ENCODE measurements at places on chromosomes 3 and 15.

- DNase-seq, result no peak
These were observed 332.8 kb downstream of the ULK4 start for GRCh38 chr3:41629072-41629471.

DNA sequence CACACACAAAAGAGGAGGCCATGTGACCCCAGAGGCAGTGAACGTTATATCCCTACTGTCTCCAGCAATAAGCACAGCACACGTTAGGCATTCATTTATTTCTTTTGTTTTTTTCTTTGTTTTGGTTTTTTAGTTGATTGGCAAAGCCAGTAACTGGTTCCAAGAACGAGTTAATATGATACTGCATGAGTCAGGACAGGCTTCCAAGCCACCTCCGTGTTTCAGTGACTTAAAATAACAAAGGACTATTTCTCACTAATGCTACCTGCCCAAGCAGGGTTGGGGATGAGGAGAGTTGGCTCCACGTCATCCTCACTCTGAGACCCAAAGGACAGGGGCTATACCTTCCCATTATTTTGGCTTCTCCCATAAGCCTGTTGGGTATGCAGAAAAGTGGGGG, 130.5 kb downstream of the ST8SIA2 start:
- DNase-seq, result no peak

- DNase-seq, result peak; percentile 61
These were observed 3.7 kb downstream of the ISL2 start for GRCh38 chr15:76340198-76340802.

DNA sequence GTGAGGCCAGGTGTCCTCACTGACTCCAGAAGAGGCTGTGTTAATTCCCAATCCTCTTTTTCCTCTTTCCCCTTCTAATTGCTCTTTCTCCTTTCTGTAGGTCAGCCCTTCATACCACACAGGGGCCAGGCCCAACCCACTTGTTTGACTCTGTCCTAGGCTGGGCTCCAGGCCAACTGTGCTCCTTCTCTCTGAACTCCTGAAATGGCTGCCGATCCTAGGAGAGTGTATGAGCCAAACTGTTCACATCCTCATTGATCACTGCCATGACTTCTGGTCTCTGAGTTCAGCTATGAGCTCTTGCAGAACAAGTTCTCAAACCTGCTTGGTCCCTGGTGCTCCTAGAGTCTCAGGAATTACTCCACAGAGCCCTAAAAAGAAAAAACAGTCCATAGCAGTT, 145.1 kb downstream of the VGLL4 start:
- DNase-seq, result no peak

- no peak for DNase-seq
These were observed 230.9 kb downstream of the XXYLT1 start for GRCh38 chr3:195040094-195040493.

DNA sequence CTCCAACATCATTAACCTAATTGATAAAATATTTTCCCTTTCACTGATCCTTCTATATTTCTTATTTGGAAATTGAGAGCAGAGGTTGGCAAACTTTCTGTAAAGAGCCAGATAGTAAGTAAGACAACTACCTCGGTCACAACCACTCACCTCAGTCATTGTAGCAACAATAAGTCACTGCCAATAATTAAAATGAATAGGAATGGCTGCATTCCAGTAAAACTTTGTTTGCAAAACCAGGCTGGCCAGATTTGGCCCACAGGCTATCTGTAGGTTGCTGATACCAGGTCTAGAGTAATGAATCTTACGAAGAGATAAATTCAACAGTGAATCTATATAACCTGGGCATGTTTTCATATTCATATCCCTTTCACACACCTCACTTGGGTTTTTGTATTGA, 316.2 kb upstream of the TBC1D5 start:
- DNase-seq, result no peak

- DNase-seq, result no peak
These were observed 3.7 kb downstream of the DLL4 start for GRCh38 chr15:40932649-40933516.

DNA sequence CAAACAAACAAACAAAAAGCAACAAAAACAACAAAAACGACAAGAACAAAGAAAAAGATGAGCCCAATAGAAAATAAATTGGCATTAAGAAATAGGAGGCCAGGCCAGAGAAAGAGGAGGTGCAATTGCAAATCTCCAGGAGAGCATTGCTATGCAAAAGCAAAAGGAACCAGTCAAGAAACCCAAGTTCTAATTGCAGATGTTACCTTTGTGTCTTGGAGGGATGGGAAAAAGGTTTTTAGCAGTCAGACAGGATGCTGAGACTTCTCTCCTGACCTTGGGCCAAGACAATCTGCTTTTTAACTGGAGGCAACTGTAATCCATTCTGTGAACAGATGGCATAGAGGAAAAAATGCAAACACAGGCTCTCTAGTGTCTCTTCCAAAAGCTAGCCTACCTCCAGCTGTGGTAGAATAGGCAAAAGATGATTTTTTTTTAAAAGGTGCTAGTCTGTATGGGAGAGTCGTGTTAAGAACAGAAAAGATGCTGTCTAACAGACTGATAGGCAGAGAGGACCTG, 56.4 kb downstream of the LSAMP start:
- no peak for DNase-seq

- DNase-seq, result peak; percentile 10
These were observed 371.6 kb upstream of the ZNF385D start for GRCh38 chr3:22122567-22122966.

GRCh38 chr3:100517276-100517675, 24.9 kb downstream of the TMEM45A start:
- no peak for DNase-seq

- DNase-seq, result no peak
These were observed 283.1 kb downstream of the GABRG3 start for GRCh38 chr15:27254055-27254454.

GRCh38 chr15:93527374-93528050, 438.5 kb upstream of the RGMA start:
- no peak for DNase-seq

GRCh38 chr3:41369838-41370237, 170.5 kb downstream of the CTNNB1 start:
- no peak for DNase-seq

DNA sequence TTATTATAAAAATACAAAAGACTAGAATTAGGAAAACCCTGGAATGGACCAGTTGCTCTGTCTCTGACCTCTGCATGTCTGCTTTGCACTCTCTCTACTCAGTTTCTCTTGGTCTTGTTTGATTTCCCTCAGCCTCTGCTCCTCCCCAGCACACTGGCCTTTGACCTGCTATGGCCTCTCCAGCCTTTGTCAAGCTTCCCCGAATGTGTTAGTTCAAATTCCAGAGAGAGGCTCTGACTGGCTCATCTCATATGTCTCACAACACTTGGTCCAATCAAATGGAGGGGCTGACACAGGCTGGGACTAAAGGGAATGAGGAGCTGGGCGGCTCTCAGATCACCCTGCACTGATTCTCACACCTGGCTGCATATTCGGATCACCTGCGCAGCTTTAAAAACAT, 52.4 kb upstream of the CMTM8 start:
- DNase-seq, result no peak

- DNase-seq, result no peak
These were observed 209.8 kb upstream of the RBMS3 start for GRCh38 chr3:29070959-29071634.

DNA sequence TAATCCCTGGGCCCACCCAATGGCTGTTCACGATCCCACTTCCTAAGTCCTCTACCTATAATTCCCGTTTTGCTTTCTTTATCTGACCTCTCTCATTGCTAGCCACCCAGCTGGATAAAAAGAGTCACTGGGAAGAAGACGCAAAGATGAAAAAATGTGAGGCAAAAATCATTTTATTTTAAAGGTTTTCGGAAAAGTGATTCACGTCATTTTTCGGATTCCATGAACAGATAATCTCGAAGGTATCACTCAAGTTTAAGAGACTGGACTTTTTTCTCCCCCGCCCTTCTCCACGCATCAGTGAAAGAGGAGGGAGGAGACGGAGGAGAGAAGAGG, 266.6 kb downstream of the CGGBP1 start:
- no peak for DNase-seq

GRCh38 chr3:158936530-158937113, 134.8 kb downstream of the MFSD1 start:
- no peak for DNase-seq

DNA sequence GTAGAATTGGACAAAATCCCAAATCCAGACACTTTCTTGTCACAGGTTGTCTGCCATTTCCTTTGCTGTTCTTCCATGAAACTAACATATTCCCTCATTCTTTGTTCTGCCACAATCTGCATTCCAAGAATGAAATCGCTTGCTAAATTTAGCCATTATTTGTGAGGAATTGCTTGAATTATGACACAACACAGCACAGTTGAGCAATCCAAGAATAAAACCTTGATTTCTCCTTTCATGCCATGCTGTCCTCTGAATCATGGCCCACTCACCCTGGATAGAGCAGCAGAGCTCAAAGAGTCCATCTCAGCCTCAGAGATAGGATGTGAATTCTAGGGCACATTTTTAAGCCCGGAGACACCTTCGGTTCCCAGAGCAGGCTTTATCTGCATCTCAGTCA, 35.2 kb upstream of the GREM1 start:
- DNase-seq, result no peak

DNA sequence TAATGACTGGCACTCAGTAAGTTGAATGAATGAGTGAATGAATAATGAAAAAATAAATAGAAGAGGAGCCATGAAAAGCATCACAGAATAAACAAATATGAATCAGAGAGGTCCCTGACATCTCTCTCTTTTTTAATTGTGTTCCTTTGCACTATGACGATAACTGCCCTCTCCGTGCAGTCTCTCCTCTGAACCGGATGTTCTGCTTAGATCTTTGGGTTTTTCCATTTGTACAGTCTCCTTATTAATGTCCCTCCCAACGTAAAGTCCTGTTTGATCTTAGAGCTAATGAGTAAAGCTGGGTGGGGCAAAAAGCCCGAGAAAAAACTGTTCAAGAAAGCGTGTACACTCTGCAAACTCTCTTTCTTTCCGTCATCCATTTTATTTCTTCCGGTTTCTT, 28.3 kb upstream of the BHLHE40 start:
- DNase-seq, result no peak

- DNase-seq, result no peak
These were observed 6.4 kb downstream of the TMIE start for GRCh38 chr3:46707601-46708011.

GRCh38 chr15:68829068-68829467, 8.4 kb upstream of the ANP32A start:
- DNase-seq, result no peak

DNA sequence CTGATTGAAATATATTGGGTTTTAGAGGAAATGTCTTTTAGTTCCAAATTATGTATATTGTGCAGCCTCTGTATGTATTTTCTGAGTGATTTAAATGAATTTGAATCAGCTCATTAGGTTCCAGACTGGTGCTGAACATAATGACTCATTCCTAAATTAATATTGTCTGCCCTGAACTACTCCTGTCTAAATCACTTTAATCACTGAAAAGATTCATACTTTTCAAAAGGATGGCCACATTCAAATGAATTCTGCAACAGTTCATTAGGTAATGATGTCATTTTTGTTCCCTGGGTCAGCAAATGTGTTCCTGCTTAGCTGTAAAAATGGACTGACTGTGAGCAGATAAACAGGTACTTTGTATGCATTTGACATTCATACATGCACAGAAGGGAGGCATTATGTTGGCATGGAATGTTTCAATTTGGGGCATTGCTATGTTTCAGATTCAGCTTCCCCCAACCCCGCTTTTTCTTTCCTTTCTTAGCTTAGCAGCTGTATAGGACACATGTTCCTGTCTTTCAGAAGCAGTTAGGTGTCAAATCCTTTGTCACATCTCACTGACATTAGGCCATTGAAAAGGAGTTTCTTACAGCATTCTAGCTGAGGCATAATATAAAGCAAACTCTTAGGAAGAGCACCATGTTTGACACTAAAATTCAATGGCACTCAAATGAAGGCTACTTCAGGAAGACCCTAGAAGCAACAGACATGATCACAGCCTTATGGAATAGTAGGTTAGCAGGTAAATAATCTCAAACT, 318.5 kb upstream of the ARPP21 start:
- DNase-seq, result no peak

- no peak for DNase-seq
These were observed 26.4 kb downstream of the BCL2A1 start for GRCh38 chr15:79944622-79945021.

DNA sequence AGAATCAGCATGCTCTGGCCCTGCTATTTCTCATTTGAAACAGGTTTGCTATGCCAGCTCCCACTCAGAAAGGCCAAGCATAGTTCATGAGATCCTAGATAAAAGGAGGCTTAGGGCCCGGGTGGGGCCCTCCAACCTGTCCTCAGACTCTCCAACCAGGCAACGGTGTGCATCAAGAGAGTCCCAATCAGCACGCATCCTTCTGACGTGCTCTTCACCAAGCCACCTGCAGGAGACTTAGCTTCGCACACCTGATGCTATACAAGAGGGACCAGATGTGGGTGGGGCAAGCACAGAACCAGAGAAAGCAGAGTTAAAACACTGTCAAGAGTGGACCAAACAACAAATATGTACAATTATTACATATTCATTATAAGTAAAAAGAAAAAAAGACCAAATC, 17.3 kb downstream of the STIMATE start:
- no peak for DNase-seq

DNA sequence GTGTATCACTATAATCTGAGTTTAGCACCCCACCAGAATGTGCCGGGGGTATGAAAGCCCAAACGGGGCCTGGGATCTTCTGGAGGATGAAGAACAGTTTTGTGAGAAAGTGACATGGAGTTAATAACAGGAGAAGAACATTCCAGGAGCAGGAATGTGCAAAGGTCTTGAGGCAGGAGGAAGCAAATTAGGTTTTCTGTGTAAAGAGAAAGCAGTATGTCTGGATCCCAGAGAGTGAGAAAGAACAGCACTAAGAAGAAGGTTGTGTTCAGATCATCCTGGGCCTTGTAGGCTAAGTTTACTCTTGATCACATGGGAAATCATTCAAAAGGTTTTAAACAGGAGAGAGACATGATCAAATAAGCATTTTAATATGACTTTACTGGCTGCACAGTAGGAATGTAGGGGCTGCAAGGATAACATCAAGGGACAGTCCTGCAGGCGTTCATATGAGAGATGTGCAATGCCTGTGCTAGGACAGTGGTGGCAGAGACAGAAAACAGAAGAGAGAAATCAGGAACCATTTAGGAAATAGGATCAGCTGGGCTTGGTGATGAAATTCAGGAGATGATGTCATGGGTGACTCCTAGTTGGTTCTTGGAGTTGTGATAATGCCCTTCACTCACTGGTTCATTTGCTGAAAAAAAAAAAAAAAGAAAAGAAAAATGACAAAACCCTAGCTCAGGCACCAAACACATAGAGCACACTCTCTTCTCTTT, 113.5 kb downstream of the TNIK start:
- no peak for DNase-seq

- DNase-seq, result peak; percentile 97
These were observed at the start of gene MPI for GRCh38 chr15:74889883-74890664. Gene MPI (plus strand): TSS chr15:74890042. CDS start chr15:74890074, 32 bp downstream.

DNA sequence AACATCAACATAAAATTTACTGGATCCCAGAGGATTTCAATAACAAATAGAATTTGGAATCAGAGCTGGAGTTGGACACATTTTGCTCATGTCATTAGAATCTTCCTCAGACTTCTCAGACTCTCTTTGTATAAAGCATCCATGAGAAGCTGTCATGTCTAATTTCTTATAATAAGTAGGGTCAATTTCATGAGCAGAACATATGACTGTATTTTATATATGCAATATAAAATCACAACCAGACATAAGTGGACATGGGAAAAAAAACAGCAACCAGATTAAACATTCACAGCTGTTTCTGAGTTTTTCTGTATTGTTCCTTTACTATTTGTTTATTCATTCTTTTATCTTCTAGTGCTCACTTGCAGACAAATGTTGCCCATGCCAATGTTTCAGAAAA, 325.5 kb downstream of the RBMS3 start:
- DNase-seq, result no peak

- peak; percentile 50 for DNase-seq
These were observed 24.9 kb downstream of the TTC14 start for GRCh38 chr3:180626844-180627243.

Data from GM13976 (cell line).